ELF-1 (cell line): ENCODE measurements at places on chromosomes 7 and 10.

DNA sequence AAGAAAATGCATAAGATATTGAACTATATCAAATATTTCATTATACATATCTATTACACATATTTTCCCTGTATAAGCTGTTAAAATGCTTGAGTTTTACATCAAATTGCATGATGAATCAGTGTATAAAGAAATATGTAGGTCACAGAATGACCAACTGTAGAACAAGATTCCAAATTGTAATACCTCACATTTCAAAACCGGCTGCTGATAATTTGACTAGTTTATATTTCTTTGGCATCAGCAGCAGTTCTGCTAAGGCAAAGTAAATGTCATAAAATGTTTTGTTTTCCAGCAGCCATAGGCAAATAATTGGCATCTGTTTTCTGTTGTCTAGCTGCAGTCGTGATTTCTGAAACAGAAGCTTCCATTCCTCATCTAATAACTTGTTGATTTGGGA, 633.9 kb downstream of the ARL4A start:
- DNase-seq: no peak

DNA sequence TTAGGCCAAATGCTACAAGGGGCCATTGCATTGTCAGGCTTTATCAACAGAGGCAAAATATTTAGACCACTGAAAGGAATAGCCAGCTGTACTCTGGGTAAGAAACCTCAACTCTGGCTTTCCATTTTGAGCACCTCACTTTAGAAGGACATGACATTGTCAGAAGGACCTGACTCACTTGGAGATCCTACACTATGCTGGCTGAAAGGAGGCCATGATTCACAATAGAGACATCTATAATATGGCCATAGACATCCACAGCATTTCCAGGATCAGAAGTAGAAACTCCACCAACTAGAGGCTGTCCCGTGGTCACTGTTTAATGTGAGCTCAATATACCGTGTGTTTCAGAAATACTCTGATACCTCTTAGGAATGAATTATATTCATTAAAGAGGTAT, 140.9 kb downstream of the BTAF1 start:
- DNase-seq: no peak

DNA sequence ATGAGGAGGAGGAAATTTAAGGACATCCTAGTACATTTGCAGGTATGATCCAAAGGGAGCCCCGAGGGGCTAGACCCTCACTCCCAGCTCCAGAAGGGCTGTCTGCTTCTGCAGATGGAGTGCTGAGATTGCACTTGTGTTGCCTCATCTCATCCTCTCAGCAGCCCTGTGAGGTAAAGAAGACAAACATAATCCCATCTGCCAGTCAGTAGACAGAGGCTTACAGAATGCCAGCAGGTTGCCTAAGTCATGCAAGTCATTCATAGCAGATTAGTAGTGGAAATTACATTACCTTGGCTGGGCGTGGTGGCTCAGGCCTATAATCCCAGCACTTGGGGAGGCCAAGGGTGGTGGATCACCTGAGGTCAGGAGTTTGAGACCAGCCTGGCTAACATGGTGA, 45.4 kb downstream of the BLVRA start:
- DNase-seq: no peak

DNA sequence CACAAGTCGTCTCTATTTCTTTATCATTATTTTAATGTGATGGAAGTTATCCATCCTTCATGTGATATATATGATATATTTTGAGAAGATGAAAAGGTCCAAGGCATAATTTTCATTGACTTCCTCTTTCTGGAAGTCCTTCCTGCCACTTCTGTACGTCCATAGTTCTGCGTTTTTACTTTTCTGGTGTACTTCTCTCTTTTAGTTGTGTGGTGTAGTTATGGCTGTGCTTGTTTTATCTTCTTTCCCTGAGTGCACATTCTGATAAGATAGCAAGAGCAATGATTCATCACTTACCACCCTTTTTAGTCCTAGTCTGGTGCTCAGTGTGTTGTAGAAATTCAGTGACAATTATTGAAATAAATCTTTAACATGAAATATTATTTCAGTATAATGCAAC, 231.3 kb upstream of the FERD3L start:
- no peak for DNase-seq

DNA sequence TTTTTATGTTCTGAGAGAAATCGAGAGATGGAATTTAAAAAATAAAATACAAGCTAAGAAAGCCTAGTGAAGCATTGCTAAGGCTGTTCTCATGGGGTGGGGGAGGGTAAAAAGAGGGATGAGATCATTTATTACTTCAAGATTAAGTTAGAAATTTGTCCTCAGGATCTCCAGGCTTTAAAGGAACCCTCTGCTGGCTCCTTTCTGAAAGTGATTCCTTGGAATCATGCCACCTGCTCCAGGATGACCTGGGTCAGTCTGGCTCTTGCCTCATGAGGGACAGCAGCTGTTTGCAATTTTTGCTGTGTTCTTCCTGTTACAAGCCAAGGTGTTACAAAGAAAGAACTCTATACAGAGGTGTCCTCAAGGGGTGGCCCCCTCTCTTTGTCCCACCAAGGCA, 69.8 kb downstream of the CDK1 start:
- DNase-seq: no peak

GRCh38 chr10:113304726-113305125, 248.1 kb upstream of the HABP2 start:
- DNase-seq: peak; percentile 81
